CD4-positive, alpha-beta T cell treated with Interleukin-15 for 4 hours (primary cell): ENCODE measurements at places on chromosomes 11 and 22.

DNA sequence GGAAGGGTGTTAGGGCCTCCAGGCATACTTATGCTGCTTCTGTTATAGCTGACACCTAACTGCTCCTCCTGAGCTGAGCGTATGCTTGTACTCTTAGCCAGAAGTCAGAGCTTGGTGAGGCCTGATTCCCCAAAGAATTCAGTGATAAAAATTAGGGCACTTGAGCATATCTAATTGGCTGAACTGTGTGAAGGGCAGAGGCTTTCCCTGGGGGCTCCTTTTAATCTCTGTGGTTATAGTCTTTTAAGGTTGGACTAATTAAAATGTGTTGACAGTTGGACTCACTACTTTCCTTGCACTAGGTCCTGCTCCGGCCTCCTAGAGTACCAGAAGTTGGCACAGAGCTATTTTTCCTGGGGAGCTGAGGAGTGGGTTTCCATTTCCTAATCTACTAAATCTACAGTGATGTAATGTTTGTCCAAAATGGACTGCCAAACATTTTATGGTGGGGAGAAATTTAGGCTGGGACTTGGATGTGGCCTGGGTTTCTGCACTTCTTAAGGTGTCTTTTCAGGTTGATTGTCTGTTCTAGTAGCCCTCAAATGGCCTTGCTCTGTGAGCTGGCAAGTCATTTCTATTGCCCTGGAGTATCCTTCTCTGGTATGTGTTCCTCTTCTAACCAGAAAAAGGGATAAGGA is 18.4 kb downstream of the STIM1 start:
- DNase-seq = no peak

GRCh38 chr11:61270354-61271076 is 24.6 kb downstream of the VWCE start:
- DNase-seq = no peak

GRCh38 chr11:95556342-95557163 is 233.0 kb downstream of the FAM76B start:
- no peak for DNase-seq

GRCh38 chr22:35608088-35608487 is 9.0 kb downstream of the MB start:
- DNase-seq = no peak

DNA sequence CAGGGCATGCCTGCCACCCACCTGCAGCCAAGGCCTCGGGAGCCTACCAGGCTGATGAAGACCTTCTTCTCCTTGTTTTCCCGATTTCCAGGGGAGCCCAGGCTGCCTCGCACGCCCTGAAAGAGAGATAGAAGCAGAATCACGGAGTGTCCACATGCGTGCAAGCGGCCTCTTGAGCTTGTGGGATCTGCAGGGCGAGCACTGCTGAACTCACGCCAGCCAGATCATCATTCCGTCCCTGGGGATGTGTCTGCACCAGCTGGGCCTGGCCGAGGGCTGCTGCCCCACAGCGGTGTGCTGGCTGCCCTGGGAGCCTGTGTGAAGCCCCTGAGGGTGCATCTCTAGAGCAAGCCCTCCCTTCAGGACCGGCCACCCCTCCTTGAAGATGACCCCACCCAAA is 17.9 kb downstream of the USH1C start:
- DNase-seq = no peak
